Cortex of kidney (tissue), 1 donor: ENCODE measurements at places on chromosomes 12 and 14.

DNA sequence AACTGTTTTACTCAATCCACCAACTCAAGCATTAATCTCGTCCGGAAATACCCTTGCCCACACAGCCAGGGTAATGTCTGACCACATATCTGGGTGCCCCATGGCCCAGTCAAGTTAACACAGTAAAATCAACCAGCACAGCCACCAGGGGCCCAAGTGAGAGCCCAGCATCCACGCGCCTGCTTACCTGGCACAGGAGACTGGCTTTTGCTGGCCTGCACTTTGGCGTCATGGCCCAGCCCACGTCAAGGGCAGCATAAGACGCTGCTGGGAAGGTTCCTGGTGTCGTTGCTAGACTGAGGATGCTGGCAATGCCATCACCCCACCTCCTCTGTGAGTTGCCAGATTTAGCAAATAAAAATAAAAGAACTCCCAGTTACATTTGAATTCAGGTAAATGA, 53.6 kb upstream of the BCL11B start:
- DNase-seq = no peak

GRCh38 chr14:55430024-55430690, 10.3 kb downstream of the TBPL2 start:
- no peak for DNase-seq

DNA sequence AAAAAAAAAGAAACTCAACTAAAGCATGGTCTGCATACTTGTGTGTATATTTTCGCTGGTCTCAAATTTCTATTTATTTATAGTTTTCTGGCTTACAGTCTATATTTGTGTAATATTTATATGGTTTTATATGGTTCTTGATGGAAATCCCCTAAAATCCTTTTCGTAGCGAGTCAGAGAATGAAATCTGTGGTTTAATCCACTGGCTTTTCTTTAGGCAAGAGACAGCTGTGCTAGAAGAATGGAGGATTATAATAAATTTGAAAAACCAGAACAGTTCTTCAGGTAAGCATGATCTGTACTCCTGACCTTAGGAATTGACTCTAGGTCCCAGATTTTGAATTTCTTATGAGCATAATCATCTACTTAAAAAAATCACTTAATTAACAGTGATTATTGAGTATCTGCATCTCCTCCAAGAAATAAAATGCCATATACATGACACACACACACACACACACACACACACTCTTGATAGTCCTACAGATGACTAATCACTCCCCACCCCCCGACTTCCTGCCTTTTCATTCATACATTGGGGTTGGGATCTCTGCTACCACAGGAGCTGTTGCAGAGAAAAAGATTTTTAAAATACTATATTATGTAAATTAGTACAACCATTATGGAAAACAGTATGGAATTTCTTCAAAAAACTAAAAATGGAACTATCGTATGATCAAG, 113.4 kb downstream of the CRADD start:
- no peak for DNase-seq

DNA sequence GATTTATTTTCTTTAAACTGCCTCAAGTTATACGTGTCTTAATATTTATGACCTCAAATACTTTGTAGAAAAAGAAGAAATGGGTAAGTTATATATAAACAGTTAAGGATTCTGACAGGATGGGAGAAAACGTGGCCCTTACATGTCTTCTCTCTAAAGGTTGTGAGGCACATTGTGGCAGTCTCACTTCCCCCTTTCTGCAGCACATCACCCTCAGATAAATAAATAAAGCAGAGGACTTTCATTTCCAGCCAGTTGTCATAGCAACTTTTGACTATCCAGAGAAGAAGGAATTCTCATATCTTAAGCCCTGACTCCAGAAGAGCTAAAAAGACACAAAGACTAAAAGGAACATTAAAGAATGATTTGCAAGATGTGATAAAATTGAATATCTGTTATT, 28.8 kb upstream of the CEP83 start:
- DNase-seq = no peak

DNA sequence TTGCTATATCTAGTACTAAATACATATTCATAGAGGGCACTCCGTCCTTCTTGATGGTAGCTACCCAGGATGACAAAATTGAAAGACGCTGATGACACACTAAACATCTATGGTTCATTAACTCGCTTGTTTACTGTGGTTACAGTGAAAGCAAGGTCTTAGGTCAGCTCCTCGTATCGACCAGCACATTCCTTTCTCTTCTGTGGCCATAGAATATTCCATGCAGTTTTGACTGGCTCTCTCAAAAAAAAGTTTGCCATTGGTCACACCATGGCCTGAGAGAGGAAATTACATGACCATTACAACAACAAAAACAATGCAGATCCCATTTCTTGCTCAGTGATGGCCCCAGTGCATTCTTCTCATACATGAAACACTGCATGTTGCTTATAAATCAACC, 411.4 kb upstream of the SOX5 start:
- DNase-seq = no peak

DNA sequence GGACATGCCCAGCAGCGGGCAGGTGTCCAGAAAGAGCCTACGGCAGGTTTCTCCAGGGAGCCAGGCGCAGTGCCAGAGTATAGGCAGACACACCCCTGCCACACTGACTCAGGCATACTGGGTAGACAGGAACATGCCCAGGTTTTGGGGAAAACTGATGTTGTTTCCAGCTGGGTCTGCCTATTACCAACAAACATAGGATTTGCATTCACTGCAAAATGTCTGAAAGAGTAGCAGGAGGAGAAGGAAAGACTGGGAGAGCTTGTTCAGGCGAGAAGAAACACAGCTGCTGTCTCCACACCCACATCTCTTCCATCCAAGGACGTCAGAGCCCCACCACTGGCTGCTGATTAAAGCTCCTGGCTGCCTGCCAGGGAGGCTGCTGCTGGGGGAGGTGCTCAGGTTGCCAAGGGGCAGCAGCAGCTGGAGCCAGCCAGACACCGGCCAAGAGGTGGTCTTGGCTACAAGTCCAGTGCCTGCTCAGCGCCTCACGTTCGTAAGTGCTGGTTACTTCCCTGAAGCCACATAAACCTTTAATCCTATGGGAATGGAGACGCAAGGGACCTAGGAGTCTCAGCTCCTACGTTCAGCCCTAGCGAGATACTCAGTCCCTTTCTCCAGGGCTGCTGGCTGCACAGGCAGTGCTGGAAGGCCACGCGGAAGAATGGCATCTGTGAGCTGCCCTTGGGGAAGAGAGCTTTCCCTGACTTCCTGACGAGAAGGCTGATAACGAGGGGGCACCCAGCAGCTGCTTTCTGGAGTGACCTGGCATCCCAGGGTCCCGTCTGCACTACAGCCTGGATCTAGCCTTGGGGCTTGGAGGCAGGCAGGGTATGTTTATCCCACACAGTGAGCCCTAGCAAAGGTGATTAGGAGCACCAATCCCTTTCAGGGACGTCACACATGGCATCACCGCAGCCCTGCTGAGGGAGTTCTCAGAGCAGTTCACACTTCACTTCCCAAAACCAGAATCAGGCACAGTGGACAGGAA, 58.1 kb downstream of the PLEKHG3 start:
- DNase-seq = no peak

- DNase-seq = no peak
Observed at GRCh38 chr12:89863493-89863938, 154.9 kb upstream of the ATP2B1 start.

GRCh38 chr14:104599446-104599845, 5.1 kb downstream of the TMEM179 start:
- DNase-seq = no peak

DNA sequence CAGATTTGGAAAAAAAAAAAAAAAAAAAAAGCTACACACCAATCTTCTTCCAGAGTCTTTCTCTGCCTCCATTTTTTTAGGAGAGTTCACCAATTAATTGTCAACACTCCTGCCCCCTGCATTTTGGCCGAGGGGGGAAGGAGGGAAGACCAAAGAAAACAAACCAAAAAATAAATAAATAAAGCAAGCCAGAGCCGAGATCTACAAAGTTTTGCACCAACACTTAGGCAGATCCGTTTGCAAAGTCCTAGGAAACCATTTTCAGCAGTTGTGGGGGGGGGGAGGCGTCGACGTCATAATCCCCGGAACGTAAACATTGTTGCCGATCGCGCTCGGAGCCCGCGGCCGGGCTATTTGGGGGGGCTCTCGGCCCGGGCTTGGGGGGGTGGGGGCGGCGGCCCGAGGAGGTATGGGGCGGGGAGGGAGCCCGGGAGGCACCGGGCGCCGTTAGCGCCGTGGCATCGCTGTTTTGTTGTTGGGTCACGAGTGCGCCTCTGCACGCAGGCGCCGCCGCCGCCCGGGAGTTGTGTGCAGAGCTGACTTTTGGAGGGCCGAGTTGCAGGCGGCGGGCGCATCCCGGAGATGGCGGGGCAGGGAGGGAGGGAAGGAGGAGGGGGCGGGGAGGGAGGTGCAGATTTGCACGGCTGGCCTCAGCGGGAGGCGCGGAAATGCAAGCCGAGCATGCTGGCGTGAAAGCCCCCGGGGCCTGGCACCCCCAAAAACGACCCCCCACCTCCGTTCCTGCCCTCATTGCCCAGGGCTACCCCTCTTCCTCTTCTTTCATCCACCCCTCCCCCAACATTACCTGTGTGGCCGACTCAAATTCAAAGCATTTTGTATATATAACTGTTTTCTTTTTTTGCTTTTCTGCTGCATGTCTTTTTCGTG, 598 bp downstream of the KDM2B start:
- DNase-seq = no peak

DNA sequence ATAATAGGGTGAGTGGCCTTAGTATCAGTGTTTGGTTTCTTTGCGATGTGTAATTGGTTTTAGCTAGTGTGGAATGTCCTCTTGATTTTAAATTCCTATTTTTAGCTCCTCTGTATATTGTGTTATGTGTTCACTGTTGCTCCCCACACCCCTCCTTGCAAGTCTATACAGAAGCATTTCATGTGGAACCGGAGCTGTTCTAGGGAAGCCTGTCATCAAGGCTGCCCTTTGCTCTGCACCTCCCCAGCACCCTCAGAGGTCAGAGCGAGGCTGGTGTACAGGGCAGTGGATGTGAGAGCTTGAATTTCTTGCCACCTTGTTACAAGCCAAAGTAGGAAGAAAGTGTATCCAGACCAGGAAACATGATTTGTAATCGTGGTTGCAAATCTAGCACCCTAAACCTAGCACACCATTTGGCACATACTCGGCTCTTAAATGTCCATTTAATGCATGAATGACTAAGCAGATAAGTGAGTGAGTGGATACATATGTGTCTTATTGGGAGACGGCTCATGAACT, 376.8 kb downstream of the RGS6 start:
- no peak for DNase-seq

DNA sequence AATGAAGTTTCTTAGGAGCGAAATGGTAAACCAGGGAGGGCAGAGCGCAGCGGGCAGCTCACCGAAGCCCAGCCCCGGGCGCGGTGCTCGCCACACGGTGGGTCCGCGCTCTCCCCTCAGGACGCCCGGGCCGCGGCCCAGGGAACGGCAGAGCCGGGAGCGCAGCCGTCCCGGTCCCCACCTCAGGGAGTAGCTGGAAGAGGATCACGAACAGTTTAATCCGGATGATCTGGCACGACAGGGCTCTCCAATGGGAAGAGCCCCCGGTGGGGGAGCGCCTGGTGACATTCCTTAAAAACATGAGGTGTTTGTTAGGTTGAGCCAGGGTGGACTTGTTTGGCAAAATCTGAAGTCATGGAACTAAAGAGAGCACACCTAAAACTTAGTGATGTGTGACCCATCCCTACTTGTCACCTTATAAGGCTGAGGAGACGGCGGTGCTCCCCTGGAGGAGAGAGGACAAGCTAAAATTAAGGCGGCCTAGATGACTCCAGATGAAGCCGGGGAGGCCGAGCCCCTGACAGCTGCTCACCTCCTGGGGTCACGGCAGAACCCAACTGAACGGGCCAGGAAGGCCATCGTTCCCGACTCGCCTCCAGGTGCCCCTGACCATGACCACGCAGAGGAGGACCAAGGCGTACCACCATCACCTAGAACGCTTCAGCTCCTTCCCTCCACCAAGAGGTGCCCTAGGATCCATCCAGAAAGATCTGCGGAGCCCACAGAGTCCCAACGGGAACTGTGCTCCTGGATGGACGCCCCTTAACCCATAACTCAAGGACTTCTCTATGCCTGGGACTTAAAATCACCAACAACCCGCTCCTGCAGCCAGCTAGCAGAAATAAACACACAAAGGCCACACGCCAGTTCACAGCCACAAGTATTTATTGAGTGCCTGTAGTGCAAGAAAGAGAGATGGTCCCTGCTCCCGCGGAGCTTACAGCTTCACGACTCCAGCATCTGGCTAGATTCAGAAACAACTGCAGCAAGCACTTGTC, 866 bp upstream of the PITPNM2 start:
- DNase-seq = no peak

DNA sequence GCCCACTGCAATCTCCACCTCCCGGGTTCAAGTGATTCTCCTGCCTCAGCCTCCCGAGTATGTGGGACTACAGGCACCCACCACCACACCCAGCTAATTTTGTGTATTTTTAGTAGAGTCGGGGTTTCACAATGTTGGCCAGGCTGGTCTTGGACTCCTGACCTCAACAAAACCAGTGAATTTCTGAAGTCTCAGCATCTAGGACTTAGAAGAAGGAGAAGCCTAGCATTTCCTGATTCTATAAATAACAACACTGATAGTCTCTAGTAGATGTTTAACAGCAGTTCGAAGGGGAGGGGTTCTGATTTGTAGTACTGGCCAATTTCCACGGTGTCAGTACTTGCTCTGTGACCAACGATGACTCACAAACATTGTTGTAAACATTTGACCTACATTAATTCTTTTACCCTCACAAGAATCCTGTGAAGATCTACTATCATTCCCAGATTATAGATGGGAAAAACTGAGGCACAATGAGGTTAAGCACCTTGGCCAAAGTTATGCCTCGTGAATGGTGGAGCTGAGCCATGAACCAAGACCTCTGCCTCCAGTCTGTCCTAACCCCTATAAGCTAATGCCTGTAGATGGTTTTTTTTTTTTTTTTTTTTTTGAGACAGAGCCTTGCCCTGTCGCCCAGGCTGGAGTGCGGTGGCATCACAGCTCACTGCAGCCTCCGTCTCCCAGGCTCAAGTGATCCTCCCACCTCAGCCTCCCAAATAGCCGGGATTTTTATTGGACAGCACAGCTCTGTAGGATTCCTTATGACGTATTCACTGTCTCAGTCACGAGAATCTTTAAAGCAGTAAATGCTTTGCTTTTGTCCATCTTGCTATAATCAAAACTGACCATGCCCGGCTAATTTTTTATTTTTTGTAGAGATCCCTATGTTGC, 5.2 kb downstream of the P2RX4 start:
- no peak for DNase-seq

DNA sequence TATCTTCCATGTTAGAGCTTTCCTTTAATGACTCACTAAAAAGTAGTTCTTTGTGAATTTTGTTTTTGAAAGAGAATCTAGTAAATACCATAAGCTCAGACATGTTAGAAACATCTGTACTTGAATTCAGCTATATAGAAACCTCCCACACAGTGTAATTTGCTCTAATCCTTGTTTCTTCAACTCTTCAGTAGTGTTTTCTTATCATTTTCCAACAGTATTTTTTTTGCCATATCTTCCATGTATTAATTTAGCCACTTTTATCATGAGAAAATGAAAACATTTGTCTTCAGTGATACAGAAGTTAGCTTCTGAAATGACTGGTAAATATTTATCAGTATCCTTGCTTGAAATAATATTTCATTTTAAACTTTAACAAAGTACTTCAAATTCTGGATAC, 73.6 kb downstream of the ARID2 start:
- no peak for DNase-seq

- no peak for DNase-seq
Observed at GRCh38 chr12:27412047-27412446, 34.5 kb upstream of the SMCO2 start.
